ENCODE measurements at places on chromosomes 16 and 17. TPM values are rescaled to one million over a fixed set of nuclear protein-coding genes. Genes with fewer than 3 reads are reported as not detected.
A peak's percentile ranks its signal among the peaks of the same experiment; 100 is the strongest.

The PITPNC1 gene
- polyA plus RNA-seq = 150 TPM

The HSF5 gene
- polyA plus RNA-seq = not detected

The PPY gene
- not detected for polyA plus RNA-seq

The PTX4 gene
- polyA plus RNA-seq = not detected

- H3K27me3 ChIP-seq = peaks cover 4% of the 10 kb centered on the region
- peak overlapping the region; percentile 41 for H3K27ac ChIP-seq
These were observed 5.8 kb downstream of the ZG16B start for GRCh38 chr16:2835638-2836493.

GRCh38 chr17:69058165-69058564 lies 2.6 kb downstream of the ABCA9 start:
- peaks cover 53% of the 10 kb centered on the region for H3K4me1 ChIP-seq
- no peak overlapping the region for H3K27ac ChIP-seq
- H3K4me3 ChIP-seq = no peak overlapping the region
- no peak for DNase-seq
- H3K27me3 ChIP-seq = no peaks in the 10 kb centered on the region

GRCh38 chr16:15575293-15576049 lies 67.5 kb downstream of the MARF1 start:
- H3K27ac ChIP-seq = no peak overlapping the region
- DNase-seq = no peak
- no peak overlapping the region for H3K4me3 ChIP-seq
- H3K4me1 ChIP-seq = peaks cover 8% of the 10 kb centered on the region
- no peaks in the 10 kb centered on the region for H3K36me3 ChIP-seq

- DNase-seq = no peak
- H3K27ac ChIP-seq = no peak overlapping the region
- peaks cover 5% of the 10 kb centered on the region for H3K27me3 ChIP-seq
- H3K4me3 ChIP-seq = no peak overlapping the region
- H3K36me3 ChIP-seq = peaks cover 8% of the 10 kb centered on the region
These were observed 29.0 kb downstream of the TRPV2 start for GRCh38 chr17:16444258-16444886.

DNA sequence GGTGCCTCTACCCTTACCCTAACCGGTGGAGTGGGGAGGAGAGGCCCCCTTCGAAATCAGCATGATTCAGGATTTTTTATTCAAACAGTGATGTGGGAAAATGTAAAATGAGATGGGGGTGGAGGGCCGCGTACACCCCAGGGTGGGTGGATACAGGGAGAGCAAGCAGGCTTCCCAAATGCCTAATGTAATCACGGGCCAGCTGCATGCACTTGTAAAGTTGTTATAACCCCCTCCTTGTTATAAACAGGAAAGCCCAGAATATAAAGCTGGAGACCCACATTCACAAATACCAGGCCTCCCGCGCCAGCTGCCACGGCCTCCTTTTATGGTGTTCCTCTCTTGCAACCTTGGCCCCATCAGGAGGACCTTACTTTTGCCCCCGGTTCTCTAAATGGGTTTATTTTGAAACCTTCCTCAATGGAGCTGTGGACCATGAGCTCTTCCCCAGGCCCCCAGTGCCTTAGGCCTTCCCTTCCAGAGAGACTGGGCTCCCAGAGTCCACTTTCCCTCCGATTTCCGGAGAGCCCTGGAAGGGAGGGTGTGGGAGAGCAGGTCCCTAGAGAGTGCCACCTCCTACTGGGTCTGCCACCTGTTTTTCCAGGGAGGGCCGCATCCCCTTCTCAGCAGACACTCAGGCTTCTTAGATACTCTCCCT lies 906 bp upstream of the FOXL1 start:
- no peak for DNase-seq
- H3K36me3 ChIP-seq = no peaks in the 10 kb centered on the region
- H3K4me1 ChIP-seq = peaks cover 6% of the 10 kb centered on the region
- H3K27ac ChIP-seq = no peak overlapping the region
- H3K27me3 ChIP-seq = peaks cover 14% of the 10 kb centered on the region

DNA sequence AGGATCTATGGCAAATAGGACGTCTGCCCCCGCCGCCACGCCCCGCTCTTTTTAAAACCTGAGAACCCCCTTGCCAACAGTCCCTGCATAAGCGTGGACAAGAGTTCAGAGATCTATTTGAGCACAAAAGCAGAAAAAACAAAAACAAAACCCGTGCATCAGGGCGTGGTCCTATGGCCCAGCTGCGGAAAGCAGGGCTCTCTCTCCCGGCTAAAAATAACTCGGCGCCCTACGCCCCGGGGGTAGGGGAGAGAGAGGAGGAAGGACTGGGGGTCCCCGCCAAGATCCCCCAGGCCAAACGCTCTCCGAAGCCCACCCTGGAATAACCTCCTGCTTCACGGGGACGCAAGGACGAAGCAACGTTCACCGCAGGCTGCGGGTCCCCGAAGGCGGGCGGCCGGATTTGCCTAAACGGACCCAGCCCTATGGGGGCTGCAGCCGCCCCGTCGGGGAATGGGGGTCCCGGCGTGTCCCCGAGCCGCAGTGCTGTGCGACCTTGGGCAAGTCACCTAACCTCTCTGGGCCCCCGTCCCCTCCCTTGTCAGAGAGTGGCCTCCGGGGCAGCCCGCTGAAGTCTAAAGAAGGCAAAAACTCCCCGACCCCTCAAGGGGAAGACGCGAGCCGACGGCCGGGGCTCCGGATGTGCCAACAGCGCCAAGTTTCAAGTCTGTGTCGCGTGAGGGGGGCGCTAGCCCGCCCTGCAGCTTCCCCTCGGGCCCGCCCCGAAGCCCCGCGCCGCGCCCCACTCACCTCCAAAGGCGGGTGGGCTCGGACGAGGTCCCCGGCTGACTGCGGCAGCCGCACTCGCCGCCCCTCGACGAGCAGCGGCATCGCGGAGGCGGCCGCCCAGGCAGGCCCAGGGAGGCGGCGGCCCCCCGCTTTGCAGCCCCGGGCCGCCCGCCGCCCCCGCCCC lies 477 bp downstream of the NTAN1 start:
- peaks cover 16% of the 10 kb centered on the region for H3K4me1 ChIP-seq
- H3K36me3 ChIP-seq = no peaks in the 10 kb centered on the region
- no peak for DNase-seq
- peak overlapping the region; percentile 81 for H3K27ac ChIP-seq
- peaks cover 2% of the 10 kb centered on the region for H3K27me3 ChIP-seq

- H3K27me3 ChIP-seq = no peaks in the 10 kb centered on the region
- H3K4me1 ChIP-seq = peaks cover 64% of the 10 kb centered on the region
- peak overlapping the region; percentile 58 for H3K27ac ChIP-seq
- H3K36me3 ChIP-seq = peaks cover 6% of the 10 kb centered on the region
These were observed 414.8 kb downstream of the MAF start for GRCh38 chr16:79185711-79186110.

DNA sequence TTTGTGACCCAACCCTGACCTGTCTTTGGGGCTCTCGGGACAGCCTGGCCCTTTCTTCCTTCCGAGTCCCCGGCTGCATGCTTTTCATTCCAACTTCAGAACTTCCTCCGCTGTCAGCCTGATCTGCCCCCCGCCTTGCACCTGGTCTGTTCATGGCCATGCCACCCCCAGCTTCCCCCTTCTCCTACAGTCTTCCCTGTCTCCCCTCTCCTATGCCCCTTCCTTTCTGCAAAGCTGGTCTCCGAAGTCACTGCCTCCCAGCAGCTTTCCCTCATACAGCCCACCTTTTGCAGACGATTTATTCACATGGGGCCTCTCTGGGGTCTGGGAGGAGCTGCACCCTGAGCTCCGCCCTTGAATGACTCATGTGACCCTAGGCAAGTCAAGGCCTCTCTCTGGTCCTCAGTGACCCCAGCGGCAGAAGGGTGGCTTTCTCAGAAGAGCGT lies 47.1 kb upstream of the SDK2 start:
- no peaks in the 10 kb centered on the region for H3K36me3 ChIP-seq
- no peak overlapping the region for H3K4me3 ChIP-seq
- H3K4me1 ChIP-seq = no peaks in the 10 kb centered on the region

DNA sequence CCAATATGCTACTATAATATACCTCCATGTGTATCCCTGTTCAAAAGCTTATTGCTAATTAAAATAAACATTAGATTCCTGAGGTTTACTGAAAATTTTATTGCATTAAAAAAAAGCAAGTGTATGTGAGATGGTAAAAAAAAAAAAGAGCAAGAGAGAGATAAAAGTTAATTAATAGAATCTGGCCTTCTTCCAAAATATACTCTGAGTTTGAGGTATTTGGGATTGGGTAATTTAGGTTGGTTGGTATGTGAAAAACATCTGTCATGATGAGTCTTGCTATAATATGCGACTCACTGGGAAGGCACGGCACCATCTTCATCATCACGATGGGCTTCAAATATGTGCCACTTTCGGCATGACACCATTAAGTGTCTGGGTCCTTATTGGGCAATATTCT lies 711.1 kb upstream of the SOX9 start:
- no peaks in the 10 kb centered on the region for H3K27me3 ChIP-seq
- no peaks in the 10 kb centered on the region for H3K4me1 ChIP-seq
- H3K27ac ChIP-seq = no peak overlapping the region
- no peak for DNase-seq
- H3K4me3 ChIP-seq = no peak overlapping the region

DNA sequence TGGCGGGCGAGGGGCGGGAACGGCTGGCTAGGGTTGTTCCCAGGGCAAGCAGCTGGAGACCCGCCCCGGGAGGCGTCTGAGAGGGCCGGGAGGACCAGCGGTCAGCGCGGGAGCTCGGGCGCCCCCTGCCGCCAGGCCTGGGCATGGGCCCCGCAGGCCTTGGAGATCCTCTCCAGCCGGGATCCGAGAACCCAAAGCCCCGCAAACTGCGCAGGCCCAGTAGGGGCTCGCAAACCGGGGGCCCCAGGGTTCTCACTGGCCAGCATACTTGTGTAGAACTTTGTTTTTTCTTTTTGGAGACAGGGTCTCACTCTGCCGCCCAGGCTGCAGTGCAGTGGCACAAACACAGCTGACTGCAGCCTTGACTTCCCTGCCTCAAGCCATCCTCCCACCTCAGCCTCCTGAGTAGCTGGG lies 20.8 kb upstream of the ZNF423 start:
- H3K4me1 ChIP-seq = no peaks in the 10 kb centered on the region
- peaks cover 11% of the 10 kb centered on the region for H3K27me3 ChIP-seq

GRCh38 chr16:52492789-52493357 lies 54.1 kb downstream of the TOX3 start:
- no peak overlapping the region for H3K4me3 ChIP-seq
- H3K27me3 ChIP-seq = no peaks in the 10 kb centered on the region
- DNase-seq = no peak
- no peaks in the 10 kb centered on the region for H3K4me1 ChIP-seq
- H3K36me3 ChIP-seq = no peaks in the 10 kb centered on the region

GRCh38 chr17:39555368-39555767 lies 52.4 kb downstream of the NEUROD2 start:
- no peak overlapping the region for H3K4me3 ChIP-seq
- H3K27me3 ChIP-seq = no peaks in the 10 kb centered on the region
- H3K4me1 ChIP-seq = no peaks in the 10 kb centered on the region
- H3K27ac ChIP-seq = no peak overlapping the region

- H3K27me3 ChIP-seq = peaks cover 5% of the 10 kb centered on the region
- H3K36me3 ChIP-seq = no peaks in the 10 kb centered on the region
- no peak overlapping the region for H3K27ac ChIP-seq
- H3K4me1 ChIP-seq = peaks cover 1% of the 10 kb centered on the region
- H3K4me3 ChIP-seq = no peak overlapping the region
These were observed 13.7 kb upstream of the AKAP10 start for GRCh38 chr17:19991252-19991885.

GRCh38 chr16:63363738-63364137 lies 1327.5 kb upstream of the CDH8 start:
- no peak for DNase-seq
- no peaks in the 10 kb centered on the region for H3K4me1 ChIP-seq
- no peaks in the 10 kb centered on the region for H3K36me3 ChIP-seq
- no peak overlapping the region for H3K27ac ChIP-seq

DNA sequence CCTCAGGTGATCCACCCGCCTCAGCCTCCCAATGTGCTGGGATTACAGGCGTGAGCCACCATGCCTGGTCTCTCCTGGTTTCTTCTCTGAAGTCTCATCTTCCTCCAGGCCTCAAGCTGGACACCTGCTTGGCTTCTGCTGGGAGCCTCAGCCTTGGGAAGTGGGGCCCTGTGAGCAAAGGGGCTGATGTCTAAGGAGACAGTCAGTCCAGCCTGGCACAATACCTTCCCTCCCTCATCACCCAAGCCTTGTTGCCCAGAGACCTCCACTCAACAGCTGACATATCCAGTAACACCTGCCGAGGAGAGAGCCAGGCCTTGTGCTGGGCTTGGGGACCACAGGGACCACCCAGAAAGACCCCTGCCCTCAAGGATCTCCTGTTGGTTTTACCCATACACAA lies 251.6 kb downstream of the GSG1L start:
- H3K4me3 ChIP-seq = no peak overlapping the region
- peaks cover 5% of the 10 kb centered on the region for H3K27me3 ChIP-seq
- DNase-seq = no peak
- no peak overlapping the region for H3K27ac ChIP-seq
- H3K36me3 ChIP-seq = no peaks in the 10 kb centered on the region

- H3K27me3 ChIP-seq = peaks cover 2% of the 10 kb centered on the region
- H3K4me1 ChIP-seq = peaks cover 37% of the 10 kb centered on the region
- no peak overlapping the region for H3K4me3 ChIP-seq
- DNase-seq = no peak
- H3K36me3 ChIP-seq = no peaks in the 10 kb centered on the region
These were observed 9.6 kb upstream of the CPD start for GRCh38 chr17:30368912-30369720.

- H3K4me1 ChIP-seq = no peaks in the 10 kb centered on the region
- DNase-seq = no peak
- no peaks in the 10 kb centered on the region for H3K36me3 ChIP-seq
- H3K4me3 ChIP-seq = no peak overlapping the region
- H3K27ac ChIP-seq = no peak overlapping the region
- H3K27me3 ChIP-seq = peaks cover 3% of the 10 kb centered on the region
These were observed 56.7 kb downstream of the CCDC42 start for GRCh38 chr17:8687737-8688466.

DNA sequence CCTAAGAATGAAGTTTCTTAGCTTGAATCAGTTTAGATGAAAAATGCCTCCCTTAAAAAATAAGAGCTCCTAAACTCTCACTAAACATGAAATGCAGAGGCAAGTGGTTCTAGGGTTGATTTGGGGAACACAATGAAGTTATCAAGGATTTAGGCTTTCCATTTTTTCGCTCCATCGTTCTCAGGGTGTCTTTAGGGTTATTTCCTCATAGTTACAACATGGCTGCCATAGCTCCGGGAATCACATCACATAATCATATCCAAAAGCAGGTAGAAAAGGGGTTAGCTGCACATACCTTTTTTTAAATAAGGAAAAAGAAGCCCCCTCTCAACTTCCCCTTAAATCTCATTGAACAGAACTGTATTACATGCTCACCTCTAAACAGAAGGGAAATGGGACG lies 21.4 kb downstream of the ZP2 start:
- no peak overlapping the region for H3K4me3 ChIP-seq
- no peak for DNase-seq
- no peak overlapping the region for H3K27ac ChIP-seq
